ENCODE measurements at places on chromosomes 12 and 14. TPM values are rescaled to one million over a fixed set of nuclear protein-coding genes. Genes with fewer than 3 reads are reported as not detected.

The NTF3 gene
- total RNA-seq = 8.9 TPM

The ATL1 gene
- 15.8 TPM for total RNA-seq

The GSC gene
- total RNA-seq = not detected

The MYL2 gene
- 0.48 TPM for total RNA-seq

The MORN3 gene
- 0.70 TPM for total RNA-seq

The TMEM30B gene
- not detected for total RNA-seq

The PLEKHA5 gene
- 38.9 TPM for total RNA-seq

The MVK gene
- 12.4 TPM for total RNA-seq

The SSTR1 gene
- total RNA-seq = not detected

The TMEM229B gene
- 1.3 TPM for total RNA-seq

The CCNK gene
- total RNA-seq = 121 TPM

The ACRBP gene
- 0.60 TPM for total RNA-seq

The OR4M1 gene
- not detected for total RNA-seq

The CLEC1A gene
- total RNA-seq = not detected

The RHOJ gene
- 29.6 TPM for total RNA-seq

The ANO4 gene
- total RNA-seq = 41.3 TPM

The CD4 gene
- 0.72 TPM for total RNA-seq

The CCDC175 gene
- not detected for total RNA-seq

The SDR39U1 gene
- 28.1 TPM for total RNA-seq

The WNT1 gene
- not detected for total RNA-seq

The EPS8 gene
- total RNA-seq = 39.0 TPM

The YLPM1 gene
- total RNA-seq = 49.7 TPM

The EFS gene
- 6.5 TPM for total RNA-seq

The SLIRP gene
- 189 TPM for total RNA-seq

The TEX52 gene
- total RNA-seq = not detected

The TAS2R46 gene
- total RNA-seq = 0.96 TPM

The PRB2 gene
- not detected for total RNA-seq

The CD163L1 gene
- 1.6 TPM for total RNA-seq

The NXPH4 gene
- 22.3 TPM for total RNA-seq

Data from astrocyte (in vitro differentiated cells and primary cell).